ENCODE measurements at places on chromosomes 4 and X.

DNA sequence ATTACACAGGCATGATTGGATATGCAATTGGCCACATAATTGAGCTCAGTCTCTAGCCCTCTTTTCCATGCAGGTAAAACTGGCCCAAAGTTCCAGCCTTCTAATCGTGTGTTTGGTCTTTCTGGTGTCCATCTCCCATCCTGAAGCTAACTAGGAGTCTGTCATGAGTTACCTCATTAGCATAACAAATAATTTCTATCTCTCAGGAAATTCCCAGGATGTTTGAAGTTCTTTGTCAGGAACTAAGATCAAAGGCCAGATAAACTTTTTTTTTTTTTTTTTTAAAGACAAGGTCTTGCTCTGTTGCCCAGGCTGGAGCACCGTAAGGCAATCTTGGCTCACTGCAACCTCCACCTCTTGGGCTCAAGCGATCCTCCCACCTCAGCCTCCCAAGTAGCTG, 15.8 kb downstream of the ATXN3L start:
- DNase-seq: no peak

- DNase-seq: no peak
Observed at GRCh38 chr4:153292897-153293741, 51.4 kb upstream of the MND1 start.

- no peak for DNase-seq
Observed at GRCh38 chr4:768995-769394, 56.9 kb downstream of the CPLX1 start.

DNA sequence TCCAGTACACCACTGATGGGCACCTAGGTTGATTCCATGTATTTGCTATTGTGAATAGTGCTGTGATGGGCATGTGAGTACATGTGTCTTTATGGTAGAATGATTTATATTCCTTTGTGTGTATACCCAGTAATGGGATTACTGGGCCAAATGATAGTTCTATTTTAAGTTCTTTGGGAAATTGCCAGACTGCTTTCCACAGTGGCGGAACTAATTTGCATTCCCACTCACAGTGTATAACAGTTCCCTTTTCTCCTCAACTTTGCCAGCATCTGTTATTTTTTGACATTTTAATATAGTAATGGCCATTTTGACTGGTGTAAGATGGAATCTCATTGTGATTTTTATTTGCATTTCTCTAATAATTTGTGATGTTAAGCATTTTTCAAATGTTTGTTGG, 25.9 kb downstream of the CC2D2A start:
- DNase-seq: no peak

GRCh38 chrX:147680251-147680650, 231.5 kb upstream of the FMR1 start:
- DNase-seq: no peak

GRCh38 chr4:25172961-25173915, 13.0 kb upstream of the SEPSECS start:
- DNase-seq: no peak

DNA sequence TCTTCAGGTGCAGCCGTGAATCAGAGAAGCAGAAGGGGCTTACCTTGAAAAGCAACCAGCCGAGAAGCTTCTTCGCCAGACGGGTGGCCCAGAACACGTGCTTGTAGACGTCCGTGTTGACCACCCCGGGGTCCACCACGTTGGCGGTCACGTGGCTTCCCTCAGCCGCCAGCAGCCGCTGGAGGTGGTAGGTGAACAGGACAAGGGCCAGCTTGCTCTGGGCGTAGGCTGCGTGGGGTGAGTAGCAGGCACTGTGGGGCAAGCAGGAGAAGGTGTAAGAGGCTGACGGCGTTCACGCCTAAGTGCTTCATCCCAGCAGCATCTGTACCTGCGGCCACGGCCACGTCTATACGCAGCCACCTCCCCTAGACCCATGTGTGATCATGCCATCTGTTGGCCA, 257.8 kb downstream of the DHRSX start:
- no peak for DNase-seq

DNA sequence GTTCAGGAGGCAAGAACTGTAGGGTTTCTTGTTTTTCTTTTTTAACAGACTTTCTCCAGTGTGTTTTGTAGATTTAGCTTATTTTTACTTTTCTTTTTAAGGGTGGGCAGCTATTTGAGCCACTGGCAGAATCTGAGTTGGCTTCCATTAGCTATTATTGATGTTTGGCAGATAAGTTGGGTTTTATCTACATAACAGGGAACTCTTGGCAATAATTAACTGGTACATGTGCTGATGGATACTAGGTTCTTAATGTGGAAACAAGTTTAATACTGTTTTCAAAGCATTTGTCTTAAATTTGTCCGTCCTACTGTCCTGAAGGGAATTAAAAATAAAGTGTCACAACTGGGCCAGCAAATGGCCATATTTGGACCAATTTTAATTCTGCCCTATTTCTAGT, 80.5 kb downstream of the PHOX2B start:
- no peak for DNase-seq

- DNase-seq: no peak
Observed at GRCh38 chr4:186749611-186750281, 26.1 kb upstream of the FAT1 start.

GRCh38 chr4:153126137-153126536, 78.1 kb upstream of the TRIM2 start:
- no peak for DNase-seq

GRCh38 chrX:22060415-22061280, 28.5 kb downstream of the PHEX start:
- no peak for DNase-seq

GRCh38 chr4:135244056-135244455, 1042.5 kb upstream of the PABPC4L start:
- DNase-seq: no peak

GRCh38 chrX:16112428-16112827, 10.9 kb upstream of the GRPR start:
- no peak for DNase-seq

DNA sequence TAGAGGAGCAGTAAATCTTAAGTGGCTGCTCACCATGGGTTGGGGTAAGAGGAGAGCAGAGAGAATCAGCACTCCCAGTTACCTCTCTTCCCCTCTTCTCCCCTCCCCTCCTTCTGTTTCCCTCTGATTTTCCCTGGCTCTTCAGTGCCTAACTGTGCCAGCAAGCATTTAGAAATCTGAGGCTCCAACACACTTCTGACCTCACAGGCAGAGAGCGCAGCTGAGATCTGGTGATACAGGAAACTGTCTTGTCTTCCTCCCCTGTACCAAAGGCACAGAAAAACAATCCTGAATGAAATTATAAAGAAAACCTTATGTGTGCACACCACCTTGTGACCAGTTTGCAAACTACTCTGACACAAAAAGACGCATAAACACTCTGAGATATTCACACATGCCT, 82.4 kb upstream of the SMIM10 start:
- DNase-seq: no peak

- no peak for DNase-seq
Observed at GRCh38 chr4:164027805-164028204, 533.3 kb downstream of the TMA16 start.

- DNase-seq: no peak
Observed at GRCh38 chr4:177667687-177668086, 225.4 kb upstream of the AGA start.

- no peak for DNase-seq
Observed at GRCh38 chr4:98572697-98573096, 85.7 kb downstream of the TSPAN5 start.

DNA sequence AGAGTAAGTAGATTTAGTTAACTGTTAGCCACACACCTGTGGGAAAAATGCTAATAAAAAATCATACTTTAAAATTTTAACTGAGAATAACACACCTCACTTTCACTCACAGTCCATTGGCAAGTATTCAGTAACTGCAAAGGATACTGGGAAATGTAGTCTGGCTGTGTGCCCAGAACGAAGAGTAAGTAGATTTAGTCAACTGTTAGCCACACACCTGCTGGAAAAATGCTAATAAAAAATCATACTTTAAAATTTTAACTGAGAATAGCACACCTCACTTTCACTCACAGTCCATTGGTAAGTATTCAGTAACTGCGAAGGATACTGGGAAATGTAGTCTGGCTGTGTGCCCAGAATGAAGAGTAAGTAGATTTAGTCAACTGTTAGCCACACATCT, 178.4 kb upstream of the NWD2 start:
- no peak for DNase-seq

- DNase-seq: no peak
Observed at GRCh38 chr4:18069810-18070209, 48.3 kb upstream of the LCORL start.

GRCh38 chr4:98574816-98575215, 83.6 kb downstream of the TSPAN5 start:
- no peak for DNase-seq

DNA sequence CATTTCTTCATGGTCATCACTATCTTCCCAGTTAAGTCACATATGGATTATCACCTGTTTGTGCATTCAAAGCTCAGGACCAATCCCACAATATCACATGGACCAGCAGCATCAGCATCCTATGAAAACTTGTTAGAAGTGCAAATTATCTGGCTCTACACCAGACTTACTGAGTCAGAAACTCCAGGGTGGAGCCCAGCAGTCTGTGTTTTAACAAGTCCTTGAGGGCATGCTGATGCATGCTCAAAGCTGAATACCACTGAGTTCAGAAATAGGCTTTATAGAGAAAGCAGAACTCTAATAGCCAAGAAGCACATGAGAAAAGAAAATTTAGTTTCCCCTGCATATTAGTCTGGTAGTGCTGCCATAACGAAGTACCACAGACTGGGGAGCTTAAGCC, 62.4 kb upstream of the GABRQ start:
- no peak for DNase-seq

- no peak for DNase-seq
Observed at GRCh38 chrX:84737471-84737871, 235.2 kb upstream of the HDX start.

DNA sequence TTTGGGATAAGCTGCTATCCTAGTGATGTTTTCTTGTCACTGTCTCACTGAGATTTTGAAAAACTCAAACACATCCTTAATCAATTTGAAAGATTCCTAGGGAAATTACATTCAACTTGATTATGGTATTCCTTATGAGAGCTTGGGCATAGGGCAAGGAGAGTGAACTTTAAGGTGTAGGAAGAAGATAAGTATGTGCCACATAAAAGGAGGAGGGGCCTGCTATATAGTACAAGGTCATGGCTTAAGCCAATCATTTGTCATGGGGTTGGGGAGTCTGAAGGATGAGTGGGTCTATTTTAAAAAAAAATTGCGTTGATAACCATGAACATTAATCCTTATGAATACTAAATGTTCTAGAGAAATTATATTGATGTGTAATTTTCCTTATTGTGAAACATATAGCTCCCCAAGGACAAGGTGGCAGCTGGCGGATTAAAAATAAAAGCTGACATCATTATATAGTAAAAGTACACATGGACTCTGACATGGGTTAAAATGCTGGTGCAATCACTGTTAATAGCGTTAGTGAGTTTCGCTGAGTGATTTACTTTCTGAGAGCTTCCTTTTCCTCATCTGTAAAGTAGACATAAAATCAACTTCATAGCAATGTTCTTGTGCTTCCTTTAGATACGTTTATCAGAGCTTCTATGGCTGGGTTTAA, 17.4 kb downstream of the GALNT7 start:
- no peak for DNase-seq

- no peak for DNase-seq
Observed at GRCh38 chrX:125492439-125492838, 172.8 kb downstream of the TEX13C start.

GRCh38 chr4:72390409-72390808, 178.6 kb downstream of the ADAMTS3 start:
- no peak for DNase-seq

DNA sequence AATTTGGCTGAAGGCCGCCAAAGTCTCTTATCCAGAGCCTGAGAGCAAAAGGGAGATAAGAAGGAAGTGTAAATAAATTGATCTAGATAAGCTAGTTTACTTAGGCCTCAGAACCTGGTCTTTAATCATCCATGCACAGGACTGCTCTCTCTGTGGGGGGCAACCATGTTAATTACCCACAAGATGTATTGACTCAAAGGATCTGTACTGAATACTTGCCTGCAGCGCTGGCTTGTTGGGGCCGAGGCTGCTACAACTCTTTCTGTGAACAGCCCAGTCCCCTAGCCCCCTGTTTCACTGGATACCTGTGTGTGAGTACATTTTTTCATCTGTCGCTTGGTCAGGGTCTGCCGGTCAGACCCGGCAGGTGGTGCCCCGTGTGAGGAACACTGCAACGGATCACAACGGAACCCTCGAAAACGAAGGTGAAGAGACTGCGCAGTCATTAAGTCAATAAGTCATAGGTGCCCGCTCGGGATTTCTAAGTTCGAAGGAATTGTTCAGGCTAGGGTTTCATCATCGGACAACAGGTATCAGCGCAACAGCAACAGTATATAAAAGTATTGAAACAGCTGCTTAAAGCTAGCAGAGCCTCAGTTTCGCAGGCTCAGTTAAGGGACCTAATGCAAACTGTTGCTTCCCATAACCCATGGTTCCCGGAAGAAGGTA, 8.3 kb downstream of the MAGEA11 start:
- DNase-seq: no peak

DNA sequence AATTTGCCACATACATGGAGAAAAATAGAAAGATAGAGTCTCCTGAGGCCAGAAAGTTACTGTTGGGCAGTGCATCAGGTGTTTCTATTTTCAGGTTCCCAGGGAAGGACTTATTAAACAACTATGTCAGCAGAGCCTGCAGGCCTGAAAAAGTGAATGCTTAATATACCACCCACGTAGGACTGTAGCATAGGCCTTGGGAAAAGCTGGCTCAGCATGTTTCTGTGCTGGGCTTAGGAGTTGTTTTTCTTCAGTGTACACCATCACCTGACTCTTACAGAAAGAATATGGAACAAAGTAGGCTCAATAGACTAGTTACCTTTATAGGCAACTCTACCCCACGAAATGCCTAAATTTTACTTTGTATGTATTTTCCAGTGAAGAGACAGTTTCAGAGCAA, 1385.9 kb downstream of the FAM133A start:
- no peak for DNase-seq

- DNase-seq: no peak
Observed at GRCh38 chr4:140105436-140105835, 48.5 kb downstream of the MAML3 start.

DNA sequence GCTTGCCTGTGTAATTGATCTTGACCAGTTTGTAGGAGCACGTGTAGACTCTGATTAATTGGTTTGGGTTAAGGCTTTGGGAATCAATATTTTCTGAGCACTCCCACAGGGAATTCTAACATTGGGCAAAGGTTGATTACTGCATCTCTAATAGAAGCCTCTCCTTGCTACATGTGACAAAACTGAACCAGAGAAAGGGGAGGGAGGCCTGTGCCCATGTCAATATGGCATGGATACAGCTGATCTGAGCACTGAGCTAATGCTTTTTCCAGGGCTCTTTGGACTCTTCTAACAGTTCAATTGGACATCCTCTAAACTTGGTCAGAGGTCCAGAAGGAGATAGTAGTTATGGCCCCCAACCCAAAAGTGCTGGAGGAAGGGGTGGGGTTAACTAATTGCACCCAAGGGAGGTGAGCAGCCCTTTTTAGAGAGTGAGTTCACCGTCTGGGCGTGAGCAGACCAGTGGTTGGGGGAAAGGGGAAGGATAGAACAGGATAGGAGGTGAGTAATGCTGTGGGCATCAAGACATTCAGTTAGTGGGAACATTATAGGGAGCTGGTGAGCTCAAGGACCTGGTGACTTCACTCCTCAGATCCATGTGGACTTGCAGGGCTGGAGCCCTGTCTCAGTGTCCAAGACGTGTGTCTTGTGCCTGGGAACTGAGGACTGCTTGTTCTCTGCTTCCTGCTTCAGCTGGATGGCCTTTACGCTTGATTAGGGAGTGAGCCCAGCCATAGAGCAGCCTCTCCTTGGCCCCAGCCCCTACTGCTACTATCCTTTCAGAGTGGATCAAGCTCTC, 22.8 kb downstream of the MSN start:
- DNase-seq: no peak
